HL-60 (cell line): ENCODE measurements at places on chromosomes 1 and 21.

DNA sequence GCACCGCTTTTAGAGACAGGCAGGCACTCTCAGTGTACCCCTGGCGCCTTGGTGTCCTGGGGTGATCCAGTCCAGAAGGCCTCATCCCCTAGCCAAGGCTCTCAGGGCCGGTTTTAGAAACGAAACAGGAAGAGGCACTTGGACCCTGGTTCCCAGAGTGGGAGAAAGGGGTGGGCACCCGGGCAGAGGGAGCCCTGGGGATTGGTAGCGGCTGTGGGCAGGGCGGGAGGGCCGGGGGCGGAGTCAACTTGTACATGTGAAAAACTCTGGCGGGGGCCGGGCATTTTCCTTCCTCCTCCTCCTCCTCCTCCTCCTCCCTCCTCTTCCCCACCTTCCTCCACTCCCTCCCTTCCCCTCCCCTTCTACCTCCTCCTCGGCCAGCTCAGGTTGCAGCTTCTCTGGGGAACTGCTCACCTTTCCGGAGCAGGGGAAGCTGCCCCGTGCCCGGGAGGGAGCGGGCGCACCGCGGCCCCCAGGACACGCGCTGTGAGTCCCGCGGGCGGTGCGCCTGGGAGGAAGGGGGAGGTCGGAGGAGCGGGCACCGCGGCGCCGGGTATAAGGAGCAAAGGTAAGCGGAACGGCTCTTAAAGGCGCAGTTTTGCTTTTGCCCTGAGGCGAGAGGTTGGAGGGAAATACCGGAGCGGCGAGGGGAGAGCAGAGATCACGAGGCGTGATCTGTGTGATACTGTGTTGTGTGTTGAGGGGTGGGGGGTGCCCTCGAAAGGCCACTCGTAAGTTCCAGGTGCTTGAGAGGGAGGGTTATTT is at the start of gene CDK18:
TSS of gene CDK18 (plus strand) at position 359 of the 765 bp plus-strand sequence. CDS start 18,499 bp downstream, outside the sequence.
- DNase-seq = no peak

DNA sequence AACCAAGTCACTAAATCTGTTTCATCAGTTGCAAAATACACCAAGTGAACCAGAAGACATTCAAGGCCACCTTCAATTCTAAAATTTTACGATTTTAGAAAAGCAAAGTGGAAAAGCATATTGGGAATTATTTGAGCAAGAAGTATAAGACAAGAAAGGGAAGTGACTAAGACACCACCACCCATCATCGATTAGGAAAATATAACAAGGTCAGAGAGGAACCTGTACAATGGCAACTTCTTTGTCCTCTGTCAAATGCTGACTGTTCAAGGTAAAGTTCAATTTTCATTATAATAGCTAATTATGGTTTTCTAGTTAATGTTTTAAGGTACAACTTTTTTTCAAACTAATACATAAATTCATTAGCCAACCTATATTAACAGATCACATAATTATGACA is 10.8 kb downstream of the FRRS1 start:
- DNase-seq = no peak

DNA sequence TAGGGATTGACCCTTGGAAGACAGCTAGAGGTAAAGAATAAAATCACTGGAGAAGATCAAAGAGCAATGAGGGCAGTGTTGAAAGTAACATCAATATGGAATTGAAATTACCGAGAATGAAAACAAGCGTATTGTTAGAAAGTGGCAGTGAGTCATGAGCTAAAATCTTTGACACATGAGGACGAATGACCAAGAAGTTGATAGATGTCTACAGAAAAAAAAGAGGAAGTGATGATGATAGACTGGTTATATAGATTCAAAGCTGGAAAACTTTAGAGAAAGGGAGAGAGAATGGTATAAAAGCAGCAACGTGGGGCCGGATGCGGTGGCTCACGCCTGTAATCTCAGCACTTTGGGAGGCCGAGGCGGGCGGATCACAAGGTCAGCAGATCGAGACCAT is 12.5 kb upstream of the DNM3 start:
- DNase-seq = no peak

GRCh38 chr1:20346433-20346832 is 55.8 kb downstream of the VWA5B1 start:
- DNase-seq = no peak

DNA sequence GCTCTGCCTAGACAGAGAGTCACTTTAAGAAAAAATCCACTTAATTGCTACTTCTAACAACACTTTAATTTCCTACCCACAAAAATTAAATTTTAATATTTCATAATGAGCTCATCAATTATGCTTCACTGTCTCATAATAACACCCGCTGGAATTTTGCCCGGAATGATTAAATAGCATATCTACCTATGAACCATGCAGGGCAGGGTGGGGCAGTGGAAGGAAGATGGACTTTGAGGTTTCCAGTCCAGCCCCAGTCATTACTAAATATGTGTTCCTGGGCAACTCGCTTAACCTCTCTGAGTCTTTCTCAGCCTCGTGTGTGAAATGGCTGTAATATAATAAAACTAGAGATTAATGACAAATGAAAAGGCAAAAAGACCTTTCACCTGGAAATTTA is 32.8 kb upstream of the SLC45A1 start:
- DNase-seq = no peak

GRCh38 chr1:65725064-65725463 is 67.6 kb upstream of the PDE4B start:
- DNase-seq = no peak

GRCh38 chr1:78095593-78095992 is 49.8 kb downstream of the GIPC2 start:
- DNase-seq = no peak

DNA sequence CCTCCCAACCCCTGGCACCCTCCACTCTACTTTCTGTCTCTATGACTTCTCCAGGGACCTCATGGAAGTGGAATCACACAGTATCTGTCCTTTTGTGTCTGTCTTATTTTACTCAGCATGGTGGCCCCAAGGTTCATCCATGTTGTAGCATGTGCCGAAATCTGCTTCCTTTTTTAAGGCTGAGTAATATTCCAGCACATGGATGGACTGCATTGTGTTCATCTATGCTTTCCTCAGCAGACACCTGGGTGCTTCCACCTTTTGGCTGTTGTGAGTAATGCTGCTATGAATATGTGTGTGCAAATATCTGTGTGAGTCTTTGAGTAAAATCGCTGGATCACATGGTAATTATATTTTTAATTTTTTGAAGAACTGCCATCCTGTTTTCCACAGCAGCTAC is 1.6 kb upstream of the PFKL start:
- DNase-seq = no peak

DNA sequence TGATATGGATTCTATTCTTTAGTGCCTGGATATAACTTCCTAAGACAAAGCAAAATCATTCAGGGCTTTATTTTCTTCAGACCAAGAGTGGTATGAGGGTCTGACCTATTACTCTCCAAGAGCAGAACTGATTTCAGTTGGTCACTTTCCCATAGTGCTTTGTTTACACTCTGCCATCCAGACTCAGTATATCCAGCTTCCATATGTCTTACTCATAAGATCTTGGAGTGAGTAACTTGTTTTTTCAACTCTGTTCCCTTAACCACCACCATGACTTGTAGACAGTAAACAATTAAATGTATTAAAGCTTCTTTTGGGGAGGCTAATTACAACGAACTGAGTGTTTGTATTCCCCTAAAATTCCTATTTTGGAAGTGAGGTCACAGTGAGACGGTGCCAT is 83.4 kb downstream of the USP24 start:
- DNase-seq = no peak

- no peak for DNase-seq
Observed at GRCh38 chr1:248688527-248689298, 13.9 kb downstream of the OR14I1 start.

- no peak for DNase-seq
Observed at GRCh38 chr1:46820560-46821060, 21.8 kb downstream of the CYP4B1 start.

DNA sequence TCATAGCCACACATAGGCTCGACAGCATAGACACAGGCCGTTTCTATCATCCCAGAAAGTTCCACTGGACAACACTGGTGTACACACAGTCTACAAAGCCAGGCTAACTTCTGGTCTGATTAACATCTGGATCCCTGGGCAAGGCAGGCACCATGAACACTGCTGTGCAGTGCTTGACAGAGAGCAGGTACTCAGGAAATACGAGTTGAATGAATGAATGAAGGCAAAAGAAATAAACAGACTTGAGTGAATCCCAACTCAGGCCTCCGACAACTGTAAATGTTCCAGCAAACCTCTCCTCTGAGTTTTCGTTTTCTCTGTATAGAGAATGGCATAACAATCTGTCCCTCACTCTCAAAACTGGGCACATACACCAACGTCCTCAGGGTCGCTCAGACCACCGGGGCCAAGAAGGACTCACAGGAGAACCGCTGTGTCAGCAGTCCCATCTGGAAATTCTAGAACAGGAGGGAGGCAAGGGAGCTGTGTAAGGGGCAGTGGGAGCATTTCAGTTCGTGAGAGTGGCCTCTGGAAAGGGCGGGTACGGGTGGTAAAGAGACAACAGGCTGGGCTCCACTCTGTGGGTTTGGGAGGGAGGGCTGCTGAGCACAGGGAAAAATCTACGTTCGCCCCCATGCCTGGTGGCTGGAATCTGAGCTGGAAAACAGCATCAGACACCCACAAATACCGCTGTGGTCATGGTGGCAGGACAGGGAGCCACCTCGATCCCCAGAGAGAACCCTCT is 15.1 kb upstream of the ECE1 start:
- no peak for DNase-seq

DNA sequence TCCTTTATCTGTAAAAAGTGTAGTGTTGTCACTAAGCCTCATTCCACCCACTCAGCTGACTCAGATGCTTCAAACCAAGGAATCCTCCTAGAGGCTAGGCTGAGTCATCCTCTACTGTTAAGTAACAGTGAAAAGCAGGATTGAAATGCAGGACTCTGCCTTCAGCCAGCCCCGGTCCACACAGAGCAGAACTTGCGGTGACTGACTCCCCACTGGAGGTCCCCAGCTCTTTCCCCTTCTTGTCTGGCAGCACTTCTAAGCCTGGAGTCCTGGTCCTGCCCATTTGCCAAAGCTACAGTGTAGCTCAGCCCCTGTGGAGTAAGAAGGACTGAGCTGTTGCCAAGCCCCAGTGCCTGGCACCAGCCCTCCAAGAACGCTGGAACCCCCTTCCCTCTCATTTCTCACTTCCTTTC is 1.7 kb downstream of the RAB7B start:
- DNase-seq = peak; percentile 75

- DNase-seq = no peak
Observed at GRCh38 chr21:37233551-37234146, 33.5 kb downstream of the VPS26C start.

GRCh38 chr21:44881198-44881872 is 7.8 kb upstream of the PTTG1IP start:
- DNase-seq = no peak

DNA sequence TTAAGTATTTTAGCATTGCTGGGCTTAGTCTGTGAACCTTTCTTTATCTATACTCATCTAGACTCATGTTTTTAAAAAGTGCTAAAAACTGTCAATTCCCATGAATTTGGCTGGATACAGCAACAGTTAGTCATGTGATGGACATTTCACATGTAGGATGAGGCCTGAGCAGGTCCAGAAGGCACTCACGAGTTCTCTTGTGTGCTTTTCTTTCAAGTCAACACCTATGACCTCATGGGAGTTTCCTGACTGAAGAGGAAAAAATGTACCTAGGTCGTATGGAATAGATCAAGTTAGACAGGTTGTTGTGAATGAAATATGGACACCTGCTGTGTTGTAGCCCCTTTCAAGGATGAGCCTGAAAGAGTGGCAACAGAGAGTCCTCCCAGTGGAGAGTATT is 394.2 kb downstream of the DUSP10 start:
- DNase-seq = no peak

GRCh38 chr1:43137445-43138052 is 34.5 kb downstream of the EBNA1BP2 start:
- no peak for DNase-seq

DNA sequence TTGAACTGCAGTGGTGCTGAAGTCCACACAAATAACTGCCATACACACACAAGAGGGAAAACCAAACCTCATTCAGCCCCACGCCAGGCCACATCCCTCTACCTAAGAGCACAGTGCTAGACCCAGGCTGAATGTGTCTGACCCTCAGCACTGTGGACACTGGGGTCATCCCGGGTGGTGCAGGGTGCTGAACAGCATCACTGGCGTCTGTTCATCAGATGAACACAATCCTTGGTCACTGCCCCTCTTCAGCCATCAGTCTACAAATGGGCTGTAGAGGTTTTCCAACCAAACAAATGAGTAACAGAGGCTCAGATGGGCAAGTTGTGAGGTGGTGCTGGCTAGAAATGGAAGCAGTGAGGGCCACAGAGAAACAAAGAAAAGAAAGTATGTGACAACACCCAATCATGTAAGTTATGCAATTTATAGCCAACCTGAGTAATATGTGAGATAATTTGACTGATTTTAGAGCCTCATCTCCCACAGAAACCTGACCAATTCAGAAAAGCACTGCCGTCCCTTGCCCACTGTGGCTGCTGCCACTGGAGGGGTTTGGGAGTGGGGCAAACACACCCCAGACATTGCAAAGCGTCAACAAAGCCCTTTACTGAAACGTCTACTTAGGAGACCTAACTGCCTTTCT is 27.9 kb downstream of the GNB1 start:
- DNase-seq = no peak

DNA sequence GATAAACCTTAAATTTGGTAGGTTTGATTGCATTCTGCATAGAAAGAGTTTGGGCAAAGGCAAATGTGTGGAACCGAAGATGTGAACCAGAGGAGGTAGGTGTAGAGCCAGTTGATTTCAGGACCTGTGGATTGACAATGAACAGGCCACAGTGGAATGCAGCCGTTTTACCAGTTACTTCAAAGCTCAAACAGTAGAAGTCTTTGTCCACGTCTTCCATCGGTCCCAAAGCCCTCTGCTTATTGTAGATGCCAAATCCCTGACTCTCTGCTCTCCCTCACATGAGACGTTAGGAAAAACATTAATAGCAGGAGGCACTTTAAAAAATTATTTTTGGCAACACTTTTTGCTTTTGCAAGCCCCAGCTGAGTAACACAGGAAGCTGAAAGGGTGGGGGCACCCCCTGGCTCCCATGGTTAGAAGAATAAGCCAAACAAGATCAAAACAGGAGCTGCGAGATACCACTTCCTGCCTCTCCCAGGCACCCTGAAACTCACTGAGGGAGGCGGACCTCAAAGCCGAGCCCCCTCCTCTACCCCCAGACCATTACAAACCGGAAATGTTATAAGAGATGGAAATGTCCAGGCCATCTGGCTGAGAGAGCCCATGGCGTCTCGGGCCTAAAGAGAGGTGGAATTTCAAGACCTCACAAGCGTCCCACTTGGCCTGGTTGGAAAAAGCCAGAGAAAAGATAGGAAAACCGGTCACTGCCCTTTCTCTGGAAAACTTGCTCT is 13.5 kb downstream of the TRAF3IP3 start:
- peak; percentile 86 for DNase-seq

GRCh38 chr1:150001415-150001814 is 9.1 kb downstream of the OTUD7B start:
- no peak for DNase-seq
